ENCODE measurements at places on chromosomes 2 and 18.

DNA sequence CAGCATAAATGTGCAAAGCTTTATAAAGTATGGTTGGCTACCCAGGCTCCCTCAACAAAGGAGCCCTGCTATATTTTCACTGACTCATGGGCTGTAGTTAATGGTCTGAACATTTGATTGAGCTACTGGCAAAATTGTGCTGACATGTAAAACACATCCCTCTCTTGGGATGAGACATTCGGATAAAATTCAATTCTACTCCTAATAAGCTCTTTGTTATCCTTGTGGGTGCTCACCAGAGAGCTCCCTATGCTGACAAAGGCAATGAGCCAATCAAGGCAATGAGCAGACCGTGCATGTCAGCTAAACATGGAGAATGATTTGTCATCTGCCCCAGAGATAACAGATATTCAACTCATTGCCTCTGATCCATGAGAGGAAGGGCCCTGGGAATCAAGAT lies 27.7 kb downstream of the SERPINB8 start:
- no peak for DNase-seq

GRCh38 chr2:60064687-60065389 lies 488.6 kb downstream of the BCL11A start:
- DNase-seq: peak; percentile 74

DNA sequence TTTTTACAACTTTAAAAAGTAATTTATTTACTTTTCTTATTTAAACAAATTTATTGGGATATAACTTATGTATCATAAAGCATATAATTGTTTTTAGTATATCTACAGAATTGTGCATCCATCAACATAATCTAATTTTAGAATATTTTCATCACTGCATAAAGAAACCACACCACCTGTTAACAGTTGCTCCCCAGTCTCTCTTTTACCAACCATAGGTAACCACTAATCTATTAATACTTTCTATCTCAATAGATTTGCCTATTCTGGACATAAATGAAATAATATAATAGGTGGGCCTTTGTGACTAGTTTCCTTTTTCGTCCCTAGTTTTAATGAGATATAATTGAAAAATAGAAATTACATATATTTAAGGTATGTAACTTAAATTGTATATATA lies 90.6 kb downstream of the ADAM23 start:
- DNase-seq: no peak

GRCh38 chr2:17309741-17310339 lies 208.4 kb downstream of the RAD51AP2 start:
- DNase-seq: peak; percentile 80

- DNase-seq: no peak
These were observed 129.5 kb downstream of the SMAD7 start for GRCh38 chr18:48821251-48821590.

DNA sequence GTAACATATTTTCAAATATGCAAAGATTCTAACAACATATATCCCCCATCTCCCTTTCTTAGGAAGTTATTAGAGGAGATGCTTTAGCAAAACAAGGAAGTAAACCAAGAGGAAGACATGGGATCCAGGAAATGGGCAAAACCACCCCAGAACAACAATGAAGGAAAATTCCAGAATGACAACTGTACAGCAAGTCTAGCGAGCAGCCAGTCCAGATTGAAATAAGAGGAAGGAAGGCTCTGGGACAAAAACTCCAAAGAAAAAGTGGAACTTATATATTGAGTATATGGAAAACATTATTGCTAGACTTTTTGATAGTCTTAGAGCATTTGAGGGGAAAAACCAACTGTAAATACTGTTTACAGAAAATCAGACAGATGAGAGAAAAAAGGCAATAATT lies 2.9 kb upstream of the ARPC2 start:
- DNase-seq: no peak

DNA sequence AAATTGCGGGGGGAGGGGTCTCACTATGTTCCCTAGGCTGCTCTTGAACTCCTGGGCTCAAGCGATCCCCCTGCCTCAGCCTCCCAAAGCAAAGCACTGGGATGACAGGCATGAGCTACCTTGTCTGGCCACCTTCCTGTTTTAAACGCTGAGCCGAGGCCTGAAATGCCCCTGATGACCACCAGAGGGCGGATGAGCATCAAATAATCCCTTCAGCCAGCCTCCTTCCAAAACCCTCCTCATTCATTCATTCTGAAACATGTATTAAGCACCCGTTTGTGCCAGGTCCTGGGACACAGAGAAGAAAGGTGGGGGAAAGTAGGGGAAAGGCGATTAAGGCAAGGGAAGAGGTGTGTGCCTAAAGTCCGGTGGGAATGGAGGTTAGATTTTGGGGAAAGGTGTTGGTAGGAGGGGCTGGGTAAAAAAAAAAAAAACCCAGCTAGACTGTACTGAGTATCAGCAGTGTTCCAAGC lies 30.7 kb upstream of the PTMA start:
- DNase-seq: peak; percentile 80

DNA sequence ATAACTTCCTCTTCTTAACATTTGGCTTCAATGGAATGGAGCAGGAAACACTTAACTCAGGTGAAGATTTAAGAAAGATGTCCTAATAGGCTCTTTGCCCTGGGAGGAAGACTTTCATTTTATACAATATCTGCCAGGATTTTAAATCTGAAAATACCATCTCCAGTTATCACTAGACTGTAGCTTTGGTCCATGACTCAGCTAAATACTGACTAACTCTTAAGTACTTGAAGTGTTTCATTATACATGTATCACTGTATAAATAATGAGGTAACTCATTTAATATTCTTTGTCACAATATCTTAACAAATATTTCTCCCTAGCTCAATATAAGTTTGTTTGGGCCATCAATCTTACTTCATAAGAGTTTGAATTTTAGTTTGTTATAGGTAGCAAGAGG lies 34.7 kb downstream of the RBKS start:
- DNase-seq: no peak

- DNase-seq: no peak
These were observed 269.3 kb upstream of the SIX2 start for GRCh38 chr2:45278365-45279078.

- DNase-seq: no peak
These were observed 5.5 kb downstream of the MEX3C start for GRCh38 chr18:51192026-51192425.

DNA sequence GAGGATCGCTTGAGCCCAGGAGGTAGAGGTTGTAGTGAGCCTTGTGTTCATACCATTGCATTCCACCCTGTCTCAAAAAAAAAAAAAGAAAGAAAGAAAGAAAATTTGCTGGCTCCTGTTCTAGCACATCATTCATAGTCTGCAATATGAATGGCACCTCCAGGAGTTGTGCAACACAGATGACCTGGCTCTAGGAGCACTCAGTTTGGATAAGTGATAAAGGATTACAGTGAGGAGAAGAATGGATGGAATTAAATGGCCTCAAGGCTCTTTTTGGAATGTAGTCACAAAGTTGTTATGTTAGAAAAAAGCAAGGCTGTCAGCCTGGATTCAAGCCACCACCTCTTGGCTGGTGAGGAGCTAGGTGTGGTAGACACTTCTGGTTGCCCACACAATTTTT lies 21.5 kb upstream of the SPRED2 start:
- no peak for DNase-seq

GRCh38 chr2:176747928-176748327 lies 464.7 kb upstream of the HNRNPA3 start:
- no peak for DNase-seq

- no peak for DNase-seq
These were observed 39.0 kb downstream of the MTERF4 start for GRCh38 chr2:241063093-241063551.

- no peak for DNase-seq
These were observed 123.0 kb upstream of the SERPINE2 start for GRCh38 chr2:224162122-224162521.

DNA sequence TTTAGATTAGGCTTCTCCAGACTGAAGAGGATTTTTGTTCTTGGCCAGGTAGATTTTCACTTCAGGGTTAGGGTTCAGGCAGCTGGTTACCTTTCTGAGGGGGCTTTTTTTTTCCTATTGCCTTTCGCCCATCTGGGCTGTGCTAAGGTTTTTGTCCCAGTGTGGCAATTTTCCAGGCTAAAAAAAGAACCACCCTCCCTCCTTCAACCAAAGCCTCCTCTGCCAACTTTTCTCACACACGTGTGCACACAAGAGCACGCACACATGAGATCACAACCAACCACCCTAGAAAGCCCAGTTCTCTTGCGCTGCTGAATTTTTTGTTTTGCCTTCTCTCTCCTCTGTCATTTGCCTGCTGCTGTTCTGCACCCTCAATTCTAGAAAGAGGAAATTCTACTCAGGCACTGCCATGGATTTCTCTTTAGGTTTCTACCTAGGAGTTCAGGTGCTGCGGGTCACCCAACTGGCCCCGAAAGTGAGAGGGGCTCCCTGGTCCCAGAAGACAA lies 8.5 kb upstream of the CXCR4 start:
- DNase-seq: no peak

DNA sequence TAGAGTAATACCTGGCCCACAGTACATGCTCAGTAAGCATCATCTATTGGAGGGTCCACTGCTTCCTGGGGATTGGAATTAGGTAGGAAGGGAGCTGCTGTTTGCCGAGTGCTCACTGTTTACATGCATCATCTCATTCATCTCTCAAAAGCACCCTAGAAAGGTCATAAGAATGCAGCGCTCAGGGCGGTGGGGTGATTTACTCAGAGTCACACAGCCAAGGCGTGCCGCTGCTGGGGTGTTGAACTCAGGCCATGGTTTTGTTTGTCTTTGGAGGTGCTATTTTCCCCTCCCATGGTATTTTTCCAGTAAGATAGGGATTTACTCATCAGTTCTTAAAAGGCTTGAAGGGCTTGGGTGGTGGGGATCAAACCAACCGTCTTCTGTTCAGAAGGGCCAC lies 227.5 kb downstream of the LDLRAD4 start:
- DNase-seq: no peak

DNA sequence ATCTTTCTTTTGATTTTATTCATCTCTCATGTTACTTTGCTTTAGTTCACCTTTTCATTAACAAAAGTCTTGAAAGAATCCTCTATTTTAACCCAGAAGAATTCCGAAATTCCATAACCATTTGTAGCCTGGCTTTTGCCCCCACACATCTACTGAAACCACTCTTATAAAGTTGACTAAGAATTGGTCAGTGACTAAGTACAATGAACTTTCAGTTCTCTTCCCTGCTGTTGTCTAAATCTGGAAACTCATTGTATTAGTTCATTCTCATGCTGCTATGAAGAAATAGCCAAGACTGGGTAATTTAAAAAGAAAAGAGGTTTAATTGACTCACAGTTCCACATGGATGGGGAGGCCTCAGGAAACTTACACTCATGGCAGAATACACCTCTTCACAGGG lies 49.9 kb upstream of the PNPT1 start:
- no peak for DNase-seq

DNA sequence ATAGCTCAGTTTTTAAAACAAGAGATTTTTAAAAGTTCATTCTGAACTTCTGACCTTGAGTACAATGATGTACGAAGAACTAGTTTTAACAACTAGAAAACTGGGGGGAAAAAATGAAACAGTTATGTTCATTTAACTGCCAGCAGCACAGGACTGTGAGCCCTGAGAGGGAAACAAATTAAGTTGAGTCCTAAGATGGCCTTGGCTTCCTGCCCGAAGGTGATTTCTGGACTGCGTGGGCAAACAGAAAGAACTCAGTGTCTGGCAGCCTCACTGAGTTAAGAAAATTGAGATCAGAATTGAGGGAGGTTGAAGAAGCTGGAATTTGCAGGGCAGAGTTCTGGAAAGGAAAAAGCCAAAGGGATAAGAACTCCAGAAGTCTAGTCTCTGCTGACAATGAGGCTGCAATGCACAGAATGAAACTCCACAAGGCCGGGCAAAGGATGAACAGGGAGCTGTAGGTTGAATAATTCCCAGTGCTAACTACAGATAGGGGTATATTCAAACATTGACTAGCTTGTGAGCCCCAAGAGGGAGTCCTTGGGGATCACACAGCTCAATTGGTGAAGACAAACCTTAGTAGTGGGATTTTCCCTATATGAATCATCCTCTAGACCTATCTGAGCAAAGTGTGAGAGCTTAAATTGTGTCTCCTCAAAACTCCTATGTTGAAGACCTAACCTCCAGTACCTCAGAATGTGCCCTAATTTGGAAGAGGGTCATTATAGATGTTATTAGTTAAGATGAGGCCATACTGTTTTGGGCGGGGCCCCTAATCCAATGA lies 13.1 kb upstream of the CRACDL start:
- no peak for DNase-seq

- DNase-seq: no peak
These were observed 264.3 kb downstream of the NOL4 start for GRCh38 chr18:33960417-33960816.

DNA sequence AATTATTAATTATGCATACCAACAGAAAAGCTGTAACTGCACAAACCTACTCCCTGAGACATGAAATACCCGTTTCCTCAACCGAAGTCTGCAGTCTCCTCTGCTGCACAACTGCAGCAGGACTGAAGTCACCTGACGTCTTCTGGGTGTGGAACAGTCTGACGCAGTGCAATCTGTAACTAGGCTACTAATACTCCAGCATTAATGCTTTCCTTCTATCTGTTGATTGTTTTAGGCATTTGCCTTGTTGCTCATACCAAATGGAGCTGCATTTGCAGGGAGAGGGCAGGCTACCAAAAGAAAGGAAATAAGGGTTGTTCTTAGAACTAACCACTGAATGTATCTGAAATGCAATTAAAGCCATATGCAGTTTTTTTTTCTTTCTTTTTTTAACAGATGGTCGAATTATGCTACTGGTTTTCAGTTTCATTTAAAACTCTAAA lies 40.1 kb downstream of the RTN4 start:
- peak; percentile 54 for DNase-seq

- DNase-seq: no peak
These were observed 364.9 kb upstream of the TMEFF2 start for GRCh38 chr2:192559587-192559986.

GRCh38 chr2:20411361-20411894 lies 35.4 kb upstream of the RHOB start:
- DNase-seq: peak; percentile 44

DNA sequence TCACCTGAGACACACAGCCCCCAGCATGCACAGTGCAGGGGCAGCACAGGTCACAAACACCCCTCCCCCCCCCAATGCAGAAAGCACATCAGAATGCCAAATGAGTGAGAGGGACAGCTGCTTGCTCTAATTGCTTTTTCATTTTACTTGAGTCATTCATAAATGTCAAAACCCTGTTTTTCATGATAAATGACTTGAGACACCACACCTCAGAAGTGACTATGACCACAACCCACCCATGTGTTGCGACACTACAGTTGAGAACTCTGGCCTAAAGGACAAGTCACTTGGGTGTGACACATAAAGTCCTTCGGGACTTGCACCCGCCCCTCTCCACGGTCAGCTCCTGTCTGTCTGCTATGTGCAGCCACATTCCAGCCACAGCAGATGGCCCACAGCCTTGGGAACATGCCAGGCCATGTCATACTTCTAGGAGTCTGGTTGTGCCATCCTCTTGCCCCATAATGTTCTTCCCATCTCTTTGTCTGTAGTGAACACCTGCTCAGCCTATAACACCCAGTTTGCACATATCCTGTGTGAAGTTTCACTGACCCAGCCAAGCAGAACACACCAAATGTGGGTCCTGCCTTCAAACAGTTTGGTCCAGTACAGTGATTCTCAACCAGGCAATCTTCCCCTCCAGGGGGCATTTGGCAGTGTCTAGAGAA lies 30.2 kb upstream of the RIOK3 start:
- DNase-seq: peak; percentile 84

- peak; percentile 22 for DNase-seq
These were observed 249.0 kb downstream of the SLC8A1 start for GRCh38 chr2:40202798-40203400.
